ENCODE measurements at places on chromosomes 4 and X.

- DNase-seq, result no peak
Observed at GRCh38 chr4:124694946-124695598, 17.5 kb downstream of the ANKRD50 start.

- no peak for DNase-seq
Observed at GRCh38 chrX:80207327-80207726, 192.8 kb downstream of the TBX22 start.

- peak; percentile 71 for DNase-seq
Observed at GRCh38 chr4:184664445-184665210, 15.1 kb downstream of the PRIMPOL start.

DNA sequence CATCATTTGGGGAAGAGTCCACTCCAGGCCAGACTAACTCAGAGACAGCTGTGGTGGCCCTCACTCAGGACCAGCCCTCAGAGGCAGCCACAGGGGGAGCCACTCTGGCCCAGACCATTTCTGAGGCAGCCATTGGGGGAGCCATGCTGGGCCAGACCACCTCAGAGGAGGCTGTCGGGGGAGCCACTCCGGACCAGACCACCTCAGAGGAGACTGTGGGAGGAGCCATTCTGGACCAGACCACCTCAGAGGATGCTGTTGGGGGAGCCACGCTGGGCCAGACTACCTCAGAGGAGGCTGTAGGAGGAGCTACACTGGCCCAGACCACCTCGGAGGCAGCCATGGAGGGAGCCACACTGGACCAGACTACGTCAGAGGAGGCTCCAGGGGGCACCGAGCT, 3.3 kb upstream of the ERAS start:
- peak; percentile 49 for DNase-seq
